Cardiac atrium fibroblast (primary cell): ENCODE measurements at places on chromosomes 13 and 19. TPM values are rescaled to one million over a fixed set of nuclear protein-coding genes. Genes with fewer than 3 reads are reported as not detected.

The OR4F17 gene
- total RNA-seq = not detected in 2 replicates

The ARHGAP35 gene
- total RNA-seq = 40.4 and 48.8 TPM in 2 replicates

The TRPM4 gene
- total RNA-seq = 21.4 and 24.2 TPM in 2 replicates

The PLA2G4C gene
- 4.5 and 6.3 TPM in 2 replicates for total RNA-seq

The SERTM1 gene
- total RNA-seq = not detected in 2 replicates

The CEACAM19 gene
- 1.6 and 6.5 TPM in 2 replicates for total RNA-seq

The TNFSF13B gene
- 0.72 and 1.9 TPM in 2 replicates for total RNA-seq

The ZNF793 gene
- 1.6 and 2.3 TPM in 2 replicates for total RNA-seq

The TUBA3C gene
- not detected in 2 replicates for total RNA-seq

The WASF3 gene
- 13.4 and 27.1 TPM in 2 replicates for total RNA-seq

The KCNN4 gene
- total RNA-seq = not detected in 2 replicates

The PRR22 gene
- total RNA-seq = 0.36 and 0.49 TPM in 2 replicates

The DAND5 gene
- not detected in 2 replicates for total RNA-seq
